ENCODE measurements at places on chromosomes 12 and 14.

GRCh38 chr12:19010087-19010486 lies 119.4 kb upstream of the PLEKHA5 start:
- no peak for DNase-seq

GRCh38 chr12:122022393-122023338 lies 982 bp downstream of the BCL7A start:
- DNase-seq: no peak

DNA sequence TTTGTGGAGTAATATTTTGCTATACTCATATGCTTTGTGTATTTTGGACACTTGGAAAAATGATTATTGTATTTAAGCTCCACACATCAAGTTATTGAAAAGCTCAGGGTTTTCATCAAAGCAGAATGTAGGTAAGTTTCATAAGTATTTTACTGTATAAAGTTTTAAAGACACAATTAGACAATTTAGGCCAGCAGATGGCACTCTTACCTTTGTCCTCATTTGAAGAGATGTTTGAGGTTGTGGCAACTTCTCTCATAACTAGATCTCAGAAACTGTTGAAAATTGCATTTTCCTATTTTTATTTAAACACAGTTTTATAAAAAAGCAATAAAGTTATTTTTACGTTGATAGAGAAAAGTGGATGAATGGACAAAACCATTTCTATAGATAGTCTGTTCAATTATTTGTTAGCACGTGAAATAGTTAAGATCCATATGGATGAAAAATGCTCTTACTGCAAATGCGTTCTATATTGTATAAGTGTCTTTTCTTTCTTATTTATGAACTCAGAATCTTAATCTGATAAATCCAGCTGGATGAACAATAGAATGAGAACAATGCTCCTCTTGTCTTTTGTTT lies 300.0 kb downstream of the AEBP2 start:
- no peak for DNase-seq

DNA sequence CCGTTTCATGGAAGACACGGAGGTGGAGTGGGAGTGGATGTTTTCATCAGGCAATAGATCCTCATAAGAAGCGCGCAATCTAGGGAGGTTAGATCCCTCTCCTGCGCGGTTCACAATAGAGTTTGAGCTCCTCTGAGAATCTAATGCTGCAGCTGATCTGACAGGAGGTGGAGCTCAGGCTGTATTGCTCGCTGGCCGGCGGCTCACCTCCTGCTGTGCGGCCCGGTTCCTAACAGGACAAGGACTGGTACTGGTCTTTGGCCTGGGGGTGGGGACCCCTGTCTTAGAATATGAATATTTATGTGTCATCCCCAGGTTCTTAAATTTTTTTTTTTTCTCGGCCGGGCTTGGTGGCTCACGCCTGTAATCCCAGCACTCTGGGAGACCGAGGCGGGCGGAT lies 36.7 kb downstream of the PRICKLE1 start:
- no peak for DNase-seq

DNA sequence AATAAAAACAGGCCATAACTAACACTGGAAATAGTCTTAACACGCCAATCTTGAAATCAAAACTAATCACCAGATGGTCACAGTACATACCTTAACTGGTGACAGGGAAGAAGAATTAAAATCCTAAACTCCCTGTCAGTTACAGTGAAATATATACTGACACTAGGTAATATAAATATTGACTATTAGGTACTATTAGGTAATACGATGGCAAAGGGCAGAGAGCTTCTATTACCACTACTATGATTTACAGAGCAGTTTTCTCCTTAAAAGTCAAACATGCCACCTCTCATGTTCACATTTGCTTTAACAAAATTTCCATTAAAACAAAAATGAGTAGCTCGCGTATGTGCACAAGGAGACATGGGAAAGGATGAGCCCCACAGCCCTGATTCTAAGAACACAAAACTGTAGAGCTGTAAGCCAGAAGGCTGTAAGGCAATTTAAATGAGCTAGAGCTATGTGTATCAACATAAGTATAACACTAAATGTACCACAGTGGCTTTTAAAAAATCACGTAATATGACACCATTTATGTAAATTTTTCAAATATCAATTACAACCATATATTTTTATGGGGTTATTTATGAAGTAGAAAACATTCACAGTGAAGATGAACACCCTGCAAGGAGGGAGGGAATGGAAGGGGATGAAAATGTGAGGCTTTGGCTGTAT lies 19.1 kb downstream of the SETD3 start:
- no peak for DNase-seq

GRCh38 chr12:58441483-58441882 lies 478.8 kb downstream of the LRIG3 start:
- no peak for DNase-seq

DNA sequence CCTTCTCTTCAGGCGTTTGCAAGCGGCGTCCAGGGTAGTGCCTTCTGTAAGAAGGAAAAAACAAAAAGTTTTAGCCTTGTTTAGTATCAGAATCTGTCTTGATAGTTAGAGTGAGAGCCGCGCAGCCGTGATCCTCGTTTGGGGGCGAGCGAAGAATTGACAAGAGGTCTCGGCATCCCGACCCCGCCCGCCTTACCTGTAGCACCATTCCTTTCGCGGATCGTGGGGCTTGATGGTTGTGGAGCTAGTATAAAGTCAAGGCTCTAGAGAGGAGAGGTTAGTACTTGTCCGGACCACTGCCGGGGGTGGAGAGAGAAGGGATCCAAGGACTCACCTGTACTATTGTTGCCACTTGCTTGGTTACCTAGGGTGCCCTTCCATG lies 494 bp downstream of the TMTC3 start:
- peak; percentile 6 for DNase-seq

DNA sequence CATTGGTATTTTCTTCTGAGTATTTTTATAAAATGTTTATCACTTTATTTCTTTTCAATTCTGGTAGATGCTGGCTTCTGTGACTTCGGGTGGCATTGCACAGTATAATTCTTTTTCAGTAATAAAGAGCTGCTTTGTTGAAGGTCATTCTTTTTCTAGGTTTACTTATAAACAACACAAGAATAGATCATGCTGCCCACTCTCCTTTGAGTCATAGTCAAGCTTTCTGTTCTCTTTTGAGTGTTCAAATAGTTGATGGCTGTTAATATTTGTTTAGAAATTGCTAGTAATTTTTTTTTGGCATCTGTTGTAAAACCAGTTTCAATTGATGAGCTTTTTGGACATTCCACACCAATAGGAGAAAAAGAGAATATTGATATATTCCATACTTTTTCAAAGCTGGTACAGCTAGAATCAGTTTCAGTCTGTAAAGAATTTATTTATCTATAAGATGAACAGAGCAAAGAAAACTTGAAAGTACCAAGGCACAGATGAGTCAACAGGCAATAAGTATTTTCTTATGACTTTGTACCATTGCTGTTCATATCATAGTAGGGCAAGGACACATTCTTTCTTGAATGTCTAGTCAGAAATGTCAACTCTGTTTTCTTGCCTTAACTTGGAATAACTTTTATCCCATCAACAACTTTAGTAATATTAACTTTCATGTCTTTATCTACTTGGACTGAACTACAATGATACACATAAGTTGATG lies 513.0 kb upstream of the SEL1L start:
- DNase-seq: no peak

GRCh38 chr14:74257941-74258763 lies 18.9 kb downstream of the VSX2 start:
- no peak for DNase-seq

DNA sequence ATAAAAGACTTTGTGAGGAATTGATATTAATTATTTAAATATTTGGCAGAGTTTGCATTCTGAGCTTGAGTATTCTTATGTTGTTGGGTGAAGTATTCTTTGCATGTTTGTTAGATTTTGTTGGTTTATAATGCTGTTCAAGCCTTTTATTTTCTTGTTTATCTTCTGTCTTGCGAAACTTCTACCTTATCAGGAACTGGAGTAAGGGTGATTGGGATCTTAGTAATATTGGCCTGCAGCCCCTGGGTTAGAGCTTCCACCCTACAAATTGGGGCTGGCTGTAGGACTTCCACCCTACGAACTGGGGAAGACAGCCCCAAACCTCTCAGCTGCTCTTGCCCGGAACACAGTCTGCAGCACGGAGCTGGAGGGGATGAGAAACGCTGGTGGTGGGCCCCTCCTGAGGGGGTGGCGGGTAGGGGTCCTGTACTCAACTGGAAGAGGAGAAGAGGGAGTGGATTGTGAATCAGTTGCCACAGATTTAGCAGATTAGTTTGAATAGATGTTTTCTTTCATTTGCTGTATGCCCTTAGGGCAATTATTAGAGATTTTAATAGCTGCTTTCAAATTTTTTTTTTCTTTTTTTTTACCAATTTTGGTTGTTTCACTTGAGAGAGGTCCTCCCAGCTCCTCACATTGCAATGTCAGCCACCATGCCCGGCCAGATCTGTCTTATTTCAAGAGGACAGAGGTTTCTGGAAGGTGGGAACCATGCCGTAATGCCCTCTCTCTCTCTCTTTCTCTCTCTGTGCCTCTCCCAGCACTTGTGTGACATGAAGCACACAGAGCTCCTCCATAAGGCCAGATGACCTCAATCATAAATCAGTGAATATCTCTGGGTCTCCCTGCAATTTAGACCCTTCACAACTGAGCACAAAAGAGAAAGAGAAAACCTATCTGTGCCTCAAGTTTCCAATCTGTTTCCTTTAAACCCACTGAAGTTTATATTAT lies 123.4 kb downstream of the DICER1 start:
- DNase-seq: no peak

DNA sequence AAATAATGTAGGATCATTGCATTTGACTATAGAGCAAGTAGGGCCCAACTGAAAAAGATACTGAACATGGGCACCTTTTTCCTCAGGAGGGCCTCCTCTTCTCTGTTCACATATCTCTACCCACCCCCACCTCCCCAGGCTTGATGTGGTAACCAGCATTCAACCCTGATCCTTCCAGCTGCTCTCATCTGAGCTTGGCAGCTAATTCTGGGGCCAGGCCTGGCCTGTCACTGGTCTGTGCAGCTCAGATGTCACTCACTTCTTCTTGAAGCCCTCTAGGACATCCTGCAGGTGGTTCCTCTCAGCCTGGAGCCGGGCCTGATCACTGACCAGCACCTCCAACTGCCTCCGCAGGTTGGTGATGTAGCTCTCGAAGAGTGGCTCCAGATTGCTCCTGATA lies 2.1 kb downstream of the KRT84 start:
- DNase-seq: no peak

DNA sequence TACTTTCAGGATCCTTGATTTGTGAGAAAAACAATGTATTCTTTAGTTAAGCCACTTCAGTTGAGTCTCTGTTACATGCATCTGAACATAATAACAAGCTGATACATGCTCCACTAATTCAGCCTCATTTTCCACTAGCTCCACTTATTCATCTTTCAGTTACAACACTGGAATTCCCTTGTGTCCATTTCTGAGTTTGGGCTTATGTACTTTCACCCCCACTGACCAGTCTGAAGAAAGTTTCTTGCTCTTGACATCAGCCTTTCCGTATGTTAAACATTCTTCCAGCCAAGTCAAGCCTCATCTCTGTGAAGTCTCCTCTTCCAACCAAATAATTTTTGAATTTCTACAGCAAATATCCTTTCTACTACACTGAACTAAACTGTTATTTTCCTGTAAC lies 592.5 kb upstream of the NOVA1 start:
- no peak for DNase-seq

- no peak for DNase-seq
These were observed 7.5 kb upstream of the PAX9 start for GRCh38 chr14:36653962-36654793.

DNA sequence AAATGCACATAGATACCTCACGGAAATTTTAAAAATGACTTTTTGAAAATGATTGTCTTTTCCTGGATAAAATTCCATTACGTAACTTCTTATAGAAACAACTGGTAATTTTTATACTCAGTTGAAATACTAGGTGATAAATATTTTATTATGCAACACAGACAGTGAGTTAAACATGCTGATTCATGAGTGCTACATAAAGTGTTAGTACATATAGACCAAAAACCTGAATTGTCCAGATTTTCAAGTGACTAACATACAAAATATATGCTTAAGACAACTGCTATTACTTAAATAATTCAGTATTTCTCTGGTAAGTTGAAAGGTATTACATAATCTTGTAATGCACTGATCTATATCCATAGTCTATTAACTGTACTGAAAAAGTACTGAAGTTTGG lies 11.9 kb downstream of the PTPRO start:
- no peak for DNase-seq

GRCh38 chr12:108611884-108612415 lies 14.1 kb upstream of the TMEM119 start:
- no peak for DNase-seq

DNA sequence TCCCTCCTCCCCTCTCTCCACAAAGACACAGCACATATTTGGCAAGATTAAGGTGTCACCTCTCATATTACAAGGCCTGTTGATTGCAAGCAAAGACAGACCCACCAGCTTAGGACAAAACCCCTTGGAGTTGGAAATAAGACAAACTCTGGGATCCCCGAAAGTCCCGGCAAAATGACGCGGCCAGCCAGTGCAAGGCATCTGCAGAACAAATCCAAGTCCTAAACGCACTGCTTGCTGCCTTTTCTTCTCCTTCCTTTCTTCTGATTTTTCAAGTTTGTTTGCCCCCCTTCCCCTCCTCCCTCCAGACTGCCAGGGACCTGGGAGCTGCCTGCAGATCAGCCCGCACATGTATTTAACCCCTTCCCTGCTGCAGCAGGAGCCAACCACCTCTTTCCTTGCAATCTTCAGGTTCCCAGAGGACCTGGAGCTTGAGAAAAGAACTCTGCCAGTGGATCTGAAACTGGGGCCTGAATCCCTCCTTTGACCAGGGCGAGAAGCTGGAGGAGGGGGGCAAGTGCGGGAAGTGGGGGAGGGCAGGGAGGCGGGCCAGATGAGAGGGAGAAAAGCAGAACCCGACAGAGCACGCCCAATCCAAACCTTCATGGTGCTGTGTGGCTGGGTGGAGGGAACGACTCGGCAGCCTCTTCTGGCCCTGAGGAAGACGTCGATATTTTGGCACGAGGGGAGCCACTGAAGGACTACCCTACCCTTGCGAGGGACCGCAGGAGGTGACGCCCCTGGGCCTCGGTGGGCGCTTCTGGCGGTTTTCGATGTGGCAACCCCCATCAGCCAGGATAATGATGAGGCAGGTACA lies 2.0 kb upstream of the NTF3 start:
- DNase-seq: no peak

DNA sequence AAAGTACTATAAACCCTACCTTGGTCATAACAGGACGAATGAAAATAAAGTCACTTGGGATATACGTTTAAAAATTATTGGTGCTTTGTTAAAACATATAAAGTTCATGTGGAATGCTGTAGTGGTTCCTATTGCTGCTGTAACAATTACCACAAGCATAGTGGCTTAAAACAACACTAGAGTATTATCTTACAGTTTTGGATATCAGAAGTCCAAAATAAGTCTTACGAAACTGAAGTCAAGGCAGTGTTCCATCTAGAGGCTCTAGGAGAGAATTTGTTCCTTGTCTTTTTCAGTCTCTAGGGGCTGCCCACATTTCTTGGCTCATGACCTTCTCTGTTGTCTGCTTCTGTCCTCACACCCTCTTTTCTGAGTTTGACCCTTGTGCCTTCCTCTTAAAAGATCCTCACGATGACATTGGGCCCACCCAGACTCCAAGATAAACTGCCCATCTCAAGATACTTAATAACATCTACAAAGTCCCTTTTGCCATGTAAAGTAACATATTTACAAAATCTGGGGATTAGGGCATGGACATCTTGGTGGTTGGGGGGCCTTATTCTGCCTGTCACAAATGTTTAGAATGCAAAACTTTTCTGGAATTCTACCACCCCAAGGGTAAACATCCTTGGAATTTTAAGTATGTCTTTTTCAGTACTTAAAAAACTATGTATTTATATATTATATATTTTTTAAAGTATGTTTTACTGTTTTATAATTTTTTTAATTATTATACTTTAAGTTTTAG lies 178.1 kb downstream of the ETNK1 start:
- no peak for DNase-seq

Measured in stimulated activated CD4-positive, alpha-beta T cell treated with anti-CD3 and anti-CD28 coated beads, Interleukin-15, amount 100 ng/mL, for 48 hours (primary cell).